Prostate gland (tissue), 2 donors: ENCODE measurements at places on chromosomes 11 and 22. TPM values are rescaled to one million over a fixed set of nuclear protein-coding genes. Genes with fewer than 3 reads are reported as not detected.
A peak's percentile ranks its signal among the peaks of the same experiment; 100 is the strongest.

DNA sequence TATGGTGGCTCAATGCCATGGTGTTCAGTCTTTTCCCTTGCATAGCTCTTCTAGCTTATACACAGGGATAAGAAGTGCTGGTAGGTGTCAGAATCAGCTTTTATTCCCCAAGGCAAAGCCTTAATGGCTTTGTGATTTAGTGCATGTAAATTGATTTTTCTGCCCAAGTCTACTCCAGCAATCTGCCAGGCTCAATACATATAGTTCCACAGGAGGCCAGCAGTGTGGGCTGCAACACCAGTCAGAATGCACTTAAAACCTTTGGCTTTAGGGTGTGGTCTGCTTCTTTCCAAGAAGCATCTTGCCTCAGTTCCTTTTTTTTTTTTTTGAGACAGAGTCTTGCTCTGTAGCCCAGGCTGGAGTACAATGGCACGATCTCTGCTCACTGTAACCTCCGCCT, 14.5 kb upstream of the CAPRIN1 start:
- H3K4me3 ChIP-seq, result no peak overlapping the region
- no peaks in the 10 kb centered on the region for H3K27me3 ChIP-seq
- H3K36me3 ChIP-seq, result no peaks in the 10 kb centered on the region
- no peak for DNase-seq
- H3K4me1 ChIP-seq, result no peaks in the 10 kb centered on the region
- no peak overlapping the region for H3K27ac ChIP-seq

DNA sequence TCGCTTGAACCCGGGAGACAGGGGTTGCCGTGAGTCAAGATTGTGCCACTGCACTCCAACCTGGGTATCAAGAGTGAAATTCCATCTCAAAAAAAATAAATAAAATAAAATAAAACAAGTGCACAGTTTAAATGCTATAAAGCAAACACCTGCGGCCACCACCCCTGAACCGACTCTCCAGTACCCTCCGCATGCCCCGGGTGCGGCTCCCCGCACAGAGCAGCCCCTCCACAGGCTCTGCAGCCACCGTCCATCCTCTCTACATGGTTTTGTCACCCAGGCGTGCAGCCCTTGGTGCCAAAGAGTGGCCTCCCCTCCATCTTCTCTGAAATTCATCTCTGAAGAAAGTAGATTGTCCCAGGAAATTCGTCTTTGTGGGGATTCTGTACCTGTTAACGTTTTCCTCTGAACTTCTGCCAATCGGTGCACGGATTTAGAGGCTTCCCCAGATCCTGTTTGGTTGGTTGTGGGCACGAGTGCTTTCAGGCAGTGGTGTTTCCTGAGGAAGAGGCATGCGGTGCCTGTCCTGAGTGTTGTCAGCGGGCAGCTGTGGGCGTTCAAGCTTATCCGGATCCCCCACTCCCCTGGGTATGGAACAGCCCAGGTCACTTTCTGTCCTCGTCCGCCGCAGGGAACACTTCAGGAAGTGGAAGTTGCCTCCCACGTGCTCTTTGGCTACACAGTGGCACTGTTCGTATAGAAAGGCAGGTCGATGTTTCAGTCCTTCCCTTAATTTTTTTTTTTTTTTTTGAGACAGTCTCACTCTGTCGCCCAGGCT, 4.1 kb downstream of the MIOX start:
- no peaks in the 10 kb centered on the region for H3K4me1 ChIP-seq
- no peak overlapping the region for H3K27ac ChIP-seq
- no peak overlapping the region for H3K4me3 ChIP-seq
- DNase-seq, result no peak

DNA sequence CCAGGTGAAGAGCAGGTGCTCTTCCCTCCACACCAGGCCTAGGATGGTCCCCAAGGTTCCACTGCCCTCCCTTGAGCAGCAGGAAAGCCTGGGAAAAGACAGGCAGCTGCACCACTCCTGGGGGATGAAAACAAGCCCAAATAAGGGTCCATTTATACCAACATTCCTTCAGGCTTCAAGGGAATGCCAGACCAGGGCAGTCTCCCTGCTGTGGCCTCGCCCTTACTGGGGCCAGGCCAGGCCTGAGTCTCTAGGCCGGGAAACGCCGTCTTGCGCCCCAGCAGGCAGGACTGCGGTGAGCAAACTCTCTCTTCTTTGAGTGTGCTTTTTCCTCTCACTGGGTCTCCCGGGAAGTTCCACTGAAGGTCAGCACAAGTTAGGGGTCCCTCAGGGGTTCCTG, 443.5 kb downstream of the SOX6 start:
- no peak overlapping the region for H3K4me3 ChIP-seq
- H3K4me1 ChIP-seq, result no peaks in the 10 kb centered on the region
- H3K27me3 ChIP-seq, result no peaks in the 10 kb centered on the region
- no peaks in the 10 kb centered on the region for H3K36me3 ChIP-seq
- no peak for DNase-seq

- peaks cover 8% of the 10 kb centered on the region for H3K4me1 ChIP-seq
- H3K27ac ChIP-seq, result no peak overlapping the region
- no peaks in the 10 kb centered on the region for H3K27me3 ChIP-seq
Observed at GRCh38 chr22:19931514-19931913, 10.1 kb upstream of the COMT start.

DNA sequence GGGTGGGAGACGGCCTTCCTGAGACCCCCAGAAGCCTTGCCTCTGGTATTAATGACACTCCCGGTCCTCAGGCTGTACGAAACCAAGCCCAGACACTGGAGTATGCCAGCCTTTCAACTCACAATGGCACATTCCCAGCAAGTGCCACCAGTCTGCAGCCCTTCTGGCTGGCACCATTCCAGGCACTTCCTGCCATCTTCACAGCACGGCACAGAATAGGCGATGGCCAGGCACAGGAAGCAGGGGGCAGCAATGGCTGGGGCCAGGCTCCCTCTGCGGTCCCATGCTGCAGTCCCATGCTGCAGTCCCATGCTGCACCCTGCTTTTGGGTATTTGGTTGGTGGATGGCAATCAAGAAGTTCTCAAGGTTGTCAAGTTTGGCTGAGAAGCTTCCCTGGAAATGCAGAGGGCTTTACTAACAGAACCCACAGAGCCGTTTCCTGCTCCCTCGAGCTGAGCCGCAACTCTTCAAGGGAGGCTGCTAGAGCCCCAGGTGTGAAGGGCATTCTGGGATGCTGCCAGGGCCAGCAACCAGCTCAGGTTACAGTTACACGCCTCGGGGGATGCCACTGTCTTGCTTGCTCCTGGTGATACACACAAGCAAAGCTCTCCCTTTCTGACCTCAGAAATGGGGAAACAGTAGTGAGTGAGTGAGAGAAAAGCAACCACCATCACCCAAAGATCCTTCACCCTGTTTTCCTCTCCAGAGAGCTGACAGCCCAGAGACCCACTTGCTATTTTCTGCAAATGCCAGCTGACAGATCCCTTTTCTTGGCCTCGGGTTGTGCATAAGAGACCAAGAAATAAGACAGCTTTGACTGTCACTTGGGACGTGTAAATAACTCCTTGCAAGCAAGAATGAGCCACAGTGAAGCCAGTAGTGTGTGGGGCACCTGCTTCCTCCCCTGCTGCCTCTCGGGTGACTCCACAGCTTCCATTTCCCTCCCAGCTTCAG, 23.9 kb downstream of the LRFN4 start:
- no peaks in the 10 kb centered on the region for H3K27me3 ChIP-seq
- H3K4me3 ChIP-seq, result no peak overlapping the region
- H3K27ac ChIP-seq, result peak overlapping the region; percentile 6
- H3K36me3 ChIP-seq, result no peaks in the 10 kb centered on the region

DNA sequence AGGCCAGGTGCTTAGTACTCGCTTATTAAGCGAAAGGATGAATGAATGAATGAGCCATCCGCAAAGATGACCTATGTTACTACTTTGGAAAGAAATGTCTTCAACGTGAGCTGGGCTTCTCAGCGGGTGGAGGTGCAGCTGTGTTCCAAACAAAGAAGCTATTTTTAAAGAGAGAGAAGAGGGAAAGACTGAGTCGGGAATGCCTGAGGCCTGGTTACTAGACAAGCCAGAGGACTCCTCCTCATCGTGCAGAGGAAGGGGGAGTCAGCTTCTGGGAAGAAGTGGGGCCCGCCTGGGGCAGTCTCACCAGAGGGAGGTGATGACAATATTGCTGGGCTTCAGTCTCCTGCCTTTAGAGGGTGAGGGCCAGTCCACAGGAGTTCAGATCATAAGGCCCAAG, 30.4 kb upstream of the CD5 start:
- no peak overlapping the region for H3K27ac ChIP-seq
- no peak overlapping the region for H3K4me3 ChIP-seq
- no peaks in the 10 kb centered on the region for H3K36me3 ChIP-seq
- no peaks in the 10 kb centered on the region for H3K27me3 ChIP-seq
- DNase-seq, result no peak
- H3K4me1 ChIP-seq, result no peaks in the 10 kb centered on the region

GRCh38 chr11:131689049-131689925, 318.9 kb downstream of the NTM start:
- no peak overlapping the region for H3K4me3 ChIP-seq
- no peak for DNase-seq
- peaks cover 9% of the 10 kb centered on the region for H3K27me3 ChIP-seq
- no peaks in the 10 kb centered on the region for H3K4me1 ChIP-seq

- H3K4me1 ChIP-seq, result no peaks in the 10 kb centered on the region
- H3K36me3 ChIP-seq, result no peaks in the 10 kb centered on the region
Observed at GRCh38 chr11:112564228-112564955, 303.7 kb upstream of the PLET1 start.

GRCh38 chr11:45754261-45754709, 50.7 kb upstream of the SLC35C1 start:
- no peaks in the 10 kb centered on the region for H3K4me1 ChIP-seq
- no peaks in the 10 kb centered on the region for H3K36me3 ChIP-seq
- no peak overlapping the region for H3K27ac ChIP-seq
- no peak for DNase-seq

DNA sequence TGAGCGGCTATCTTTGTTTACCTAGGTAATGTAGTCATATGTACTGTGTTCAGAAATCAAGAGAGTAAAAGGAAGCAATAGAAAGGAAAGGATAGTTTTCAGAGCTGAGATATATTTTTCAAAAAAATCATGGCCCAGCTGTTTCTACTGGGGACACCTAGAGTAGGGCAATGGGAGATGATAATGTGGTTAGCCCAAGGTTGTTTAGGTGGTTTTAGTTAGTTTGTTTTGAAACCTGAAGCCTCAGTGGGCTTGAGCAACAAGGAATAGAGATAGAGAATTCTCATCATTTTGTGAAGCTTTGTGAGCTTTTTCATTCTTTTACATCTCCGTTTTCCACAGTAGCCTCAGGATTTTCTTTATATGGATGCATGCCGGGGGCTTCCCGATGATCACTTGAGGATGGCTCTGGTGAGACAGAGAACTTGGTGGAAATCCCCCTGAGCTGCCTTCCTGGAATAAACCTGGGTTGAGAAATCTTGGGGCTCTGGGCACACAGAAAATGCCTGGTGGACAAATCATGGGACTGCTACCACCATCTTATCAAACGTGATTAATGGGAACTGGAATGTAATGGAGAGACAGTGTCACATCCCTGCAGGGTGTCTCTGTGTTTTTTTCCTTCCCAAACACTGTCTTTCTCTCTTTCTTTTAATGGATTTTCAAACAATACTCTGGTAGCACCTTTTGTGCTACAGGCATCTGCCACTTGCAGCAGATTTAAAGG, 49.0 kb downstream of the ARHGAP42 start:
- H3K4me1 ChIP-seq, result no peaks in the 10 kb centered on the region
- no peaks in the 10 kb centered on the region for H3K27me3 ChIP-seq
- H3K27ac ChIP-seq, result no peak overlapping the region
- H3K36me3 ChIP-seq, result no peaks in the 10 kb centered on the region
- DNase-seq, result no peak

DNA sequence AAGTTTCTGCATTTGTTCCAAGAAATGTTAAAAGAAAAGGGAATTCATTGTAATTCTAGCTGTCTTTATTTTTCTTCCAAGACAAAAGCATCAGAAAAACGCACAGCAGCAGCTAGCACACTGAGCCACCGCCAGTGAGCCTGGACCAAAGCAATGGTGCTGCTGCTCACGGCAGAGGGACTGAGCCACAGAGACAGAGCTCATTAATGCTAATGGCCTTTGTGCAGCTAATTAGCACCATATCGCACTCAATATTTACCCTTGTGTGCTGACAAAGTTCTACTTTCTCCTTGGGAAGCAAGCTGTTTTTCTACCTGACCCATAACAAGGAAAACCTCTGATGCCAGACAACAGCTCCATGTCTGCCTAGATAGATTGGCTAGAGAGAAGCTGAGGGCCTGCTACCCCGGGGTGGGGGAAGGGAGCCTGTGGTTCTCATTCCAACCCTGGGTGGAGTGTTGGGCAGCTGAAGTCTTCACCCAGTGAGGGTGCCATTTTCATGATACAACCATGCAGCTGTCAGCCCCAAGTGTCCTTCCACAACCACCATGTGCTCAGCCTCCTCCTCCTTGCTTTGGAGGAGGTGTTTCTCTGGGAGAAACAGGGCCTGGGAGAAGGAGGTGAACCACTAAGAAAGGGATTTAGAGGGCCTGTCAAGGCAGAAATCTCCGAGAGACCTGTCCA, 131.1 kb upstream of the NCAM1 start:
- DNase-seq, result no peak
- no peak overlapping the region for H3K27ac ChIP-seq
- no peaks in the 10 kb centered on the region for H3K4me1 ChIP-seq

DNA sequence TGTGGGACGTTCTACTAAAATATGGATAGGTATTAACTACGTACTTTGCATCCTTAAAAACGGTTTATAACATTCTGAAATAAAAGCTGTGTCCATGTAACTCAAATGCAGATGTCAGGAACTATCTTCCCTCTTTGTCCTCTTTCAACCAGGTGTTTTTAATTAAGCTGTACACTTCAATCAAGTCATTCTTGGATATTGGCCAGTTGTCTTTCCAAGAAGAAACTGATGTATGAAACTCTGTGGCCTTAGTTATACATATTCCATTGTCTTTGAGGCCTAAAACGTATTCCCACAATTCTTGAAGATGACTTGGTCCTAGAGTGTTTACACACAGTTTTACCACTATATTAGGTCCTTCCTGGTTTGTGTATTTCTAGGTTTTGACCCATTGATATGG, 249.0 kb upstream of the CNTN5 start:
- H3K4me1 ChIP-seq, result no peaks in the 10 kb centered on the region
- DNase-seq, result no peak
- H3K27ac ChIP-seq, result no peak overlapping the region
- no peaks in the 10 kb centered on the region for H3K27me3 ChIP-seq
- no peak overlapping the region for H3K4me3 ChIP-seq

- DNase-seq, result no peak
- no peaks in the 10 kb centered on the region for H3K27me3 ChIP-seq
- H3K36me3 ChIP-seq, result no peaks in the 10 kb centered on the region
- no peak overlapping the region for H3K27ac ChIP-seq
- H3K4me3 ChIP-seq, result no peak overlapping the region
- H3K4me1 ChIP-seq, result no peaks in the 10 kb centered on the region
Observed at GRCh38 chr11:96696731-96697130, 306.9 kb downstream of the JRKL start.

- DNase-seq, result peak; percentile 34
- H3K27me3 ChIP-seq, result no peaks in the 10 kb centered on the region
- H3K4me1 ChIP-seq, result peaks cover 4% of the 10 kb centered on the region
- no peak overlapping the region for H3K4me3 ChIP-seq
Observed at GRCh38 chr11:9861860-9862725, 198.2 kb downstream of the SWAP70 start.

GRCh38 chr11:34976496-34977088, 60.2 kb downstream of the PDHX start:
- no peaks in the 10 kb centered on the region for H3K36me3 ChIP-seq
- H3K27ac ChIP-seq, result no peak overlapping the region
- H3K27me3 ChIP-seq, result no peaks in the 10 kb centered on the region
- H3K4me3 ChIP-seq, result no peak overlapping the region
- peaks cover 5% of the 10 kb centered on the region for H3K4me1 ChIP-seq

DUSP8 gene
- 8.8 TPM for total RNA-seq

FAM83F gene
- total RNA-seq, result 26.2 TPM

GDPD4 gene
- total RNA-seq, result 7.4 TPM

SHANK3 gene
- 9.1 TPM for total RNA-seq

THAP7 gene
- 83.1 TPM for total RNA-seq

MRPL49 gene
- total RNA-seq, result 99.9 TPM

TLCD5 gene
- 7.8 TPM for total RNA-seq

NCAM1 gene
- 39.7 TPM for total RNA-seq

KCNJ4 gene
- not detected for total RNA-seq
